SK-N-SH treated with all-trans-retinoic acid at 6 μM for 48 hours (cell line): ENCODE measurements at places on chromosomes 5 and 9.

DNA sequence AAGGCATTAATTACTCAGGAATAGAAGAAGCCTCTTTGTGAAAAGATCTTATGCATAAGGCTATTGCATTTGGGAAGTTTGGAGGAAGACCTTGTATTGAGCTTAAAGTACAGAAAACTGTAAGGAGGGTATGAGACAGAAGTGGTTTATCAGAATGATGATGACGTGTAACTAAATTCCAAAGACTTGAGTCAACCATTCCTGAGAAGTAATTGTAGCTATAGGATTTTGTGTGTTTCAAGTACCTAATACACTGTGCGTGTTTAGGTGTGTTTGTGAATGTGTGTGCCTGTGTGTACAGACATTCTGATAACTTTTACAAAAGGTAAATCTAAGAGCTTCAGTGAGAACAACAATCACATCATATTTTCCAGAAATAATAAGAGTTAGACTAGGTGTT, 46.5 kb upstream of the IRX2 start:
- ATAC-seq, result no peak

DNA sequence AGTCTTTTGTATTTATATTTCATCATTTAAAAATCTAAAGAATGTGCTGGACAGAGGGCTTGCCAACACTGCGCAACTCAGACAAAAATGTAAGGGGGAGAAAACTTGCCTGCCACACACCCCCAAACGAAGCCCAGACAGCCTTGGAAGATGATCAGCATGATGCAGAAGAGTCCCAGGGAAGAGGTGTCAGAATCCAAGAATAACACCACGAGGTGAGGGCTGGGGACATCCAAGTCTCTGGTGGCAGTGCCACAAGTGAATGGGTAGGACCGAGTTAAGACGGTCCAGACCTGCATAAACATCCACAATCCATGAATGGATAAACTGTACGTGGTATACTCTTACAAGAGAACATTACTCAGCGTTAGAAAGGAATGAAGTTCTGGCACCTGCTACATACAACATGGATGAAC, 10.4 kb downstream of the EPB41L4B start:
- ATAC-seq, result peak; percentile 75

- ATAC-seq, result no peak
These were observed 14.3 kb upstream of the CACFD1 start for GRCh38 chr9:133445293-133445969.

DNA sequence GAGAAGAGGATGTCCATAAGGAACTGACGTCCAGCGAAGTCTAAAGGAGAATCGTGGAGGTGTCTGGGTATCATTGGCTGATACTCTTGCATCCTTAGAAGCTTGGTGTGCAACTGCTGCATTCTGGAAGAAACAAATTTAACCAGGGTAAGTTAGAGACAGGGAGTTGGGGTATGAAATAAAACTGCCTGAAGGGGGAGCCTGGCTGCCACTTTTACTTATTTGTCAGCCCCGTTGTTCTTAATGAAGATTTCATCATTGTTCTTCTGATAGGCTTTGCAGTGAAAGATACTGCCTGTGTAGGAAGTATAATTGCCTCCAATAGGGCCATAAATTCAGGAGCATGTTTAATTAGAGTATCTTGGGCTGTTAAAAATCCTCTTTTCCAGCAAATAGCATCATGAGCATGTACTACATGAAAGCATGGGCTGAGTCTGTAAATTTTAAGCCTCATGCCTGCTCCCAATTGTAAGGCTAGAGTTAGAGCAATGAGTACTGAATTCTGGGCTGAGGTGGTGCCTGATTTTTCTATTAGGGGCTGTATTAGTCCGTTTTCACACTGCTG, 1264.5 kb upstream of the ACO1 start:
- peak; percentile 89 for ATAC-seq

- ATAC-seq, result no peak
These were observed 110.3 kb upstream of the SLIT3 start for GRCh38 chr5:169410996-169411783.

GRCh38 chr9:81665322-81665871, 23.9 kb downstream of the TLE1 start:
- peak; percentile 64 for ATAC-seq

- ATAC-seq, result no peak
These were observed 19.2 kb downstream of the DMRT1 start for GRCh38 chr9:860706-861105.

- ATAC-seq, result peak; percentile 56
These were observed 85.8 kb upstream of the DMRT1 start for GRCh38 chr9:755454-756381.

GRCh38 chr9:12666813-12667212, 26.4 kb upstream of the TYRP1 start:
- peak; percentile 63; the same call in 2 of the 3 replicates for ATAC-seq

DNA sequence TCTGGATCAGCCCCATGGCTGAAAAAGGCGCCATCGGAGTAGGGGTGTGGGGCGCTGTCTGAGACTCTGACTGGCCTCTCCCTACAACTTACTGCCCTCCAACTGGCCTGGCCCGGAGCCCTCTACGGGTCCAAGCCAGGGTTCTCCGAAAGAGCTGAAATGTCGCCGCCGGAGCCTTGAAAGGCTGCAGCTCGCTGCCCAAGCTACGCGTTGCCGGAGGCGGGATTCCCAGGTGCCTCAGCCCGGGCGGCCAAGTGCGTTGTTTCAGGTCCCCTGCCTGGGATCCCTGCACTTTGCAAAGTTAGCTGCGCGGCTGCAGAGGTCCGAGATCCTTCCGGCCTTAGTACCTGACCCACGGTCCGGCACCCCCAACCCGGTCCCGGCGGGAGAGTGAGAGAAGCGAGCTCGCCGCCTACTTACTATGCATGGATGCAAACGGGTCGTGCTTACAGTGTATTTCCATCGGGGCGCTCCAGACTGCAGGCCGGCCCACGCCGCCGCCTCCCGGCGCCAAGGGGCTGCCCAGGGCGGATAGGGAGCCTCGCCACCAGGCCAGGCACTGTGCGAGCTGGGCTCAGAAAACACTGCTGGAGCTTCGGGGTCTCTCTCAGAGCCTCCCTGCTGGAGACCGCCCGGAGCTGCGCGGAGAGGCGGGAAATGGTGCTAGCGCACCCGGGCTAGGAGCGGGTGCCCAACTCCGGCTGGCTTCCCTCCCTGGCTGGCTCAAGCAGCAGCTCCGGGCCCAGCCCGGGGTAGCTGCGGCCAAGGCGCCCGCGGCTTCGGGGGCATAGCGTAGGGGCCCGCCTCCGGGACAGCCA, 7.7 kb downstream of the PAX5 start:
- ATAC-seq, result peak; percentile 30

DNA sequence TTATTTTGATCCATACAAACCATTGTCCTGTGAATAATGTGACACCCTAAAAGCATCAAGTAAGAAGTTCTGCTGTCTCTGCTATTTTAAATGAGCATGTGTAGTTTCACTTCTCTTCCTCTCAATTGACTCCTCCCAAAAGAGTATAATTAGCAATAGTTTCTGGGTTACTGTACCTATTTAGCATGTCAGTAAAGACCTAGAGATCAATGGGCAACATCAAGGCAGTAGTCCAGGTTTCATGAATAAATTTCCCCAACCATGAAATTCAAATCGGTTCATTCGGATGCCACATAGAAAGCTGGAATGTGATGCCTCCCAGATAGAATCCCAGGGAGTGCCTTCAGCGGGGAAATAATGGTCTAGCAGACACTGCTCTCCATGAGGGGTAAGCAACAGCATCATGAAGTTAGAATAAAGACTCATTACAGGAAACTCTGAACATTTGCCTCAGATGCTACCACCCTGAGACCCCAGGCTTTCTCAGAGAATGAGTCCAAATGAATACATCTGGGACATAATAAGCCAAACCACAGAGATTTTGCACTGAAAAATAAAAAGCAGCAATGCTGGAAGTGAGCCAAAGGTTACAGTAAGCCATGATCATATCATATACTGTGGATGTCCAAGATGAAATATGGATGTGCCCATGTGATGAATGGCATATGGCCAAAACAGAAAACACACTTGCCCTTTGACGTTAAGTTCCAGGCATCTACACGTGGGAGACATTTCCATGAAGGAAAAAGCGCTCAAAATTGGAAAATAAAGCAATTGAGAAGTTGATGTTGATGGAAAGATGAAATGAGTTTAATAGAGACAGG, 1107.0 kb upstream of the SEMA6A start:
- ATAC-seq, result no peak

DNA sequence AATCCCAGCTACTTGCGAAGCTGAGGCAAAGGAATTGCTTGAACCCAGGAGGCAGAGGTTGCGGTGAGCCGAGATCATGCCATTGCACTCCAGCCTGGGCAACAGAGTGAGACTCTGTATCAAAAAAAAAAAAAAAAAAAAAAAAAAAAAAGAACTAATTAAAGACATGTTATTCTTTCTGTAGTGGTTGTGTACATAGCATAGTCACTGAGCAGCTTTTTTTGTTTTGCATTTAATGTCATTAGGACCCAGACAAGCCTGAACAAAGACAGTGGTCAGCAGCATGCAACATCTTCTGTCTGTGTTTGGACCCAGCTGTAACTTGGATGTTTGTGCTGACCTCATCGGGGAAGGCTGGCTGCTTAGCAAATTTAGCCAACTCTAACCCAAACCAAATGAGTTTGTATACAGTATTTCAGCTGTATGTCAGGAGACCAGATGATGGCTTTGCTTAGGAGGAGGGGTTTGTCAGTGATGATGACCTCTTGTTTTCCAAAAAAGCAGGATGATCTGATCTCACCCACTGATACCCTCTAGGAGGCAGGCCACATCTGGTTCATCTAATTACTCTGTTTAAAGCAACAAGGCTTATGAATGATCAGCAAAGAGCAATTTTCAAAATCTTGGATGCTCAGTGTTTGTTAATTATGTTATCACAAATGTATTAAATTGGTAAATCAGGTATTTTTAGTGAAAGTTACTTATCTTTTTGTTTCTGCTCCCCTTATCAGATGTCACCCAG, 39.5 kb downstream of the SNCAIP start:
- ATAC-seq, result no peak; the same call in 2 of the 3 replicates

- ATAC-seq, result no peak
These were observed 222.2 kb upstream of the MEF2C start for GRCh38 chr5:89105171-89105695.

DNA sequence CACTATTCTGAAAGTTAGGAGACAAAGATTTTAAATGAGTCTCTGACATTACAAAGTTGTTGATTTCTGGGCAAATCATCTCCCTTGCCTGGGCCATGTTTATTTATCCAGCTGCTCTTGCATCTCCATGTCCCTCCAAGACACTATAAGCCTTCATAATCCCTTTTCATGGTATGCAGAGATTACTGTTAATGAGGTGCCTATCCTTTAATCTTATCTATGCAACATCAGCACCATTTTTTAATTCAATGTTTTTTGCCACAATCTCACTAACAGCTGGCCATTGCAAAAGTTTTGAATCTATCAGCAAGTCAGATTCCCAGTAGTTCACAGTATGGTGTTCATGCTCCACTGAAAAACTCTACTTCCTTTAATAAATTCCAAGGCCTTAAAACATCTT, 108.5 kb upstream of the PTPRD start:
- no peak for ATAC-seq
